ENCODE measurements at places on chromosomes 16 and 17.

GRCh38 chr16:1884889-1885288 is 12.9 kb upstream of the MEIOB start:
- DNase-seq: no peak

DNA sequence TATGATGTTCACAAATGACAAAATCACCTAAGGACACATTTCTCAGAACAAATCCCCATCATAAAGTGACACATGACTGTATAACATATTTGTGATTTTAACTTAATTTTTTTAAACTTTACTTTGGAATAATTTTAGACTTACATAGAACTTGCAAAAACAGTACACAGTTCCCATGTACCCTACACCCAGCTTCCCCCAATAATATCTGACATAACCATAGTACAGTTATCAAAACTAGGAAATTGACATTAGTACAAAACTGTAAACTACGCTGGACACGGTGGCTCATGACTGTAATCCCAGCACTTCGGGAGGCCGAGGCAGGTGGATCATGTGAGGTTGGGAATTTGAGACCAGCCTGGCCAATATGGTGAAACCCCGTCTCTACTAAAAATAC is 24.8 kb downstream of the CDC27 start:
- no peak for DNase-seq

DNA sequence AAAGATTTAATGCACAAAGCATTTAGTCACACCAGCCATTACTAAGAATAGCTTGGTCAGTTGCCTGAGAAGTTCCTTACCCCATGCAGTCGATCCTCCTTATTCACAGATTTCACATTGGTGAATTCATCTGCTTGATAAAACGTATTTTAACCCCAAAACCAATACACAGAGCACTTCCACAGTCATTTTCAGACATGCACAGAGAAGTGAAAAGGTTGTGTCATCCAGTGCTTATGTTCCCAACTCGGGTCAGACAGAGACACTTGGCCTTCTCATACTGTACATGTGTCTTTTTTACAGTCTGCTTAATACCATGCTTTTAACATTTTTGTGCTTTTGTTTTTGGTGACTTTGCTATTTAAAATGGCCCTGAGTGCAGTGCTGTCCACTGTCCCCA is 219.7 kb downstream of the SPECC1 start:
- DNase-seq: no peak

GRCh38 chr16:81096715-81097208 is 567 bp upstream of the GCSH start:
- no peak for DNase-seq

DNA sequence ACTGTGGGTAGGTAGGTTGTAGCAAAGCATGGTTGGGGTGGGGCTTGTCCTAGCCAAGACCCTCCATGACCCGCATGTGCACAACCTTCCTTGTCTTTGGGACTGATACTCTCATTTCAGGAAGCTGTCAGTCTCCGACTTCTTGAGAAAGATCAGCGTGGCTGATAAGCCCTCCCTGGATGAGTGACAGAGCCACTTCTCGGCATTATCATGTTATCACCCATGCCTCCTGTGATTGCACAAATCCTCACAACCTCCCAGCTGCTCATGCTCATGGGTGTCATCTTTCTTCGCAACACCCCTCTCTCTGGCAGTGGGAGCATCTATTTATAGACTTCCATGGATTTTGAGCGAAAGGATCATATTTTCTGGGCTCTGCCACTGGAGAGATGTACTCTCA is 314.2 kb downstream of the FOXL1 start:
- no peak for DNase-seq

DNA sequence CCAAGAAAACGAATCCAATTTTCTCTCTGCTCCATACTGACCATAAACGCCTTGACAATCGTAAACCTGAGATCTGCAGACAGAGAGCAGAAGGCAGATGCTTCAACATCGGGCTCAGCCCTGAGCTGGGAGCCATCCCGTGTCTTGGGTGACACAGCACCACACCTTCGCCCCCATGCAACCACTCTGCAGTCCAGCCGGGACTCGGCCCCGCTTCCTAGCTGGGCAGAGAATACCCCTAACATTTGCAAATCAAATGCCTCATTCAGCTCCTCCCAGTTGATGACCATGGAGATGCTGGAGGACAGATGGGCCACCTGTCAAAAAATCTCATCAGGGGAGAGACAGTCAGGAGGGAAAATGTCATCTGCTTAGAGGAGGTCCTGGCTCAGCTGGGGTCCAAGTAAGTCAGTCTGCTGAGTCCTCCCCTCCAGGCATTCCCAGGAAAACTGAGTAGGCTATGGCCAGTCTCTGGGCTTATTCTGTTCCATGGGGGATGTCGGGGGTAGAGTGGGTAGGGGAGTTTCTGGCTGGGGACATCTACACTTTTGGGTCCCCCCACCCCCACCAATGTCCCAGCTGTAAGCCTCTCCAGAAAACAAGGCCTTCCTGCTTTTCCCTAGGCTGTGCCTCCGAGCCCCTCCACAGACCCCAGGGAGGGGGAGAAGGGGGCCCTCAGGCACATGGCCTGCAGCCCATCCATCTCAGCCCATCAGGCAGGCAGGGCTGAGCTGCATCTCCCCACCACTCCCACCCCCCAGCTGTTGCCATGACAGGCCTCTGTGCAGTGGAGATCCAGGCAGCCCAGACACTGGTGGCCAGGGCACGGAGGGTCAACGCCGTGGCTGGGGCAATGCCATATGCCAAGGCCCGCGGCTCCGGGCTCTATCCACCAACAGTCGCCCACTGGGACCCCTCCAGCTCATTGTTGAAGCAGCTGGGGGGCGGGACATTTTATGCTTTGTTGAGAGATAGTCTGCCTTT is 158.6 kb downstream of the AXIN2 start:
- DNase-seq: no peak

DNA sequence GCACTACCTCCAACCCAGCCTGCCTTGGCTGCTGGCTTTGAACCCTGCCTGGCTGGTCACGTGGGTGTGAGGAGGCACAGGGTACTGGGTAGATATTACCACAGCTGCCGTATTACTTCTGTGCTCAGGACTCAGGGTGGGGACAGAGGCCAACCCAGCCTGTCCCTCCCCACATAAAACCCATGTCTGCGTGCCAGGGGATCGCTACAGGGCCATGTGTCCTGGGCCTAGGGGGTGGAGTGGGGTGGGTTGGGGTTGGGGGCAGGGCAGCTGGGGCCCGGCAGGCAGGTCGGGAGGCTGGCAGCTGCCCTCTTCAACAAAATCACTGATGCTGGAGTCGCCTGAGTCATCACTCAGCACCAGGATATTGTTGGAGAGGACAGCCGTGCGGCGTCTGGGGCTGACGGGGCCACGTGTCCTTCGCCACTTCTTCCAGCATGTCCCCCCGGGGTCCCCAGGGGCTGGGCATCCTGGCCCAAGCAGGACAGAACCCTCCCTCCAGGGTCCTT is 39.7 kb upstream of the PVALEF start:
- no peak for DNase-seq

DNA sequence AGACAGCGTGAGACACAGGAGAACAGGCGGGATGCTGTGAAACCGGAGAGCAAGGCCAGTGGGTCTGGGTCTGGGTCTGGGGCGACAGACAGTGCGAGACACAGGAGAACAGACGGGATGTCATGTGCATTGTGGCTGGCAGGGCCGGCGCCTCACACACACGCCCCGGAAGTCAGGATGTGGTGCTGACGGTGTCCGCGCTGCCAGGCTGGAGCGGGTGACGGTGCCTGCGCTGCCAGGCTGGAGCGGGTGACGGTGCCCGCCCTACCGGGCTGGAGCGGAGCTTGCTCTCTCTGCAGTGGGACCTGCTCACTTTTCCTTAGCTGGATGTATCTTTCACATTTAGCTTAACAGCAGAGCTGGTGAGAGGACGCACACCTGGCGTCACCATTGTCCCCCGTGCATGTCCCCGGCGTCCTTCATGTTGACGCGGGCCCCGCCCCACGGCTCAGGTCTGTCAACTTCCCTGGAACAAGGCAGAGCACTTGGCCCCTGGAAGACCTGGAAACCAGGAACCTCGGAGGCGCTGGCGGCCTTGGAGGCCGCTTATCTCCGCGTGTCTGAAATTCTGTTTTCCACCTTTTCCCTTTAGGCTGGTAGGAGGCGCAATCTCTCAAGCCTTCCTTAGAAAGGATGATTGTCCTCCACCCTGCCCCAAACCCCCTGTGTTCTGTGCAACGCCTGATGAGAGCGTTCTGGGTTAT is 43.0 kb upstream of the ZNF750 start:
- DNase-seq: peak; percentile 49

DNA sequence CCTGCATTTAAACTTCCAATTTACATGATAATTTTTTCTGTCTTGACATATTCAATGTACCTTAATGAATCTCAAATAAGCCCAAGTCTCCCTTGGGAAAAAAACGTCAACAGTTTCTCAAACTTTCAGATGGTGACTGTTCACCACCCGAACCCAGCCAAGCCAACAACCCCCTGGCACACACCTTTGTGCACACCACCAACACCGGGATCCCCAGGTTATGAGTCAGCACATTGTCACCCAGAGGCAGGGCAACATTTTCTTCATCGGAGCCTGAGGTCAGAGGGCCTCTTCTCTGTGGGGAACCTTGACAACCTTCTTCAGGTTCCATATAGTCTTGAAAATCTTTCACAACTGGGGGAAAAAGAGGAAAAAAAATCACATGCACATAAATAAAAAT is 15.5 kb downstream of the DYNC1LI2 start:
- DNase-seq: no peak

DNA sequence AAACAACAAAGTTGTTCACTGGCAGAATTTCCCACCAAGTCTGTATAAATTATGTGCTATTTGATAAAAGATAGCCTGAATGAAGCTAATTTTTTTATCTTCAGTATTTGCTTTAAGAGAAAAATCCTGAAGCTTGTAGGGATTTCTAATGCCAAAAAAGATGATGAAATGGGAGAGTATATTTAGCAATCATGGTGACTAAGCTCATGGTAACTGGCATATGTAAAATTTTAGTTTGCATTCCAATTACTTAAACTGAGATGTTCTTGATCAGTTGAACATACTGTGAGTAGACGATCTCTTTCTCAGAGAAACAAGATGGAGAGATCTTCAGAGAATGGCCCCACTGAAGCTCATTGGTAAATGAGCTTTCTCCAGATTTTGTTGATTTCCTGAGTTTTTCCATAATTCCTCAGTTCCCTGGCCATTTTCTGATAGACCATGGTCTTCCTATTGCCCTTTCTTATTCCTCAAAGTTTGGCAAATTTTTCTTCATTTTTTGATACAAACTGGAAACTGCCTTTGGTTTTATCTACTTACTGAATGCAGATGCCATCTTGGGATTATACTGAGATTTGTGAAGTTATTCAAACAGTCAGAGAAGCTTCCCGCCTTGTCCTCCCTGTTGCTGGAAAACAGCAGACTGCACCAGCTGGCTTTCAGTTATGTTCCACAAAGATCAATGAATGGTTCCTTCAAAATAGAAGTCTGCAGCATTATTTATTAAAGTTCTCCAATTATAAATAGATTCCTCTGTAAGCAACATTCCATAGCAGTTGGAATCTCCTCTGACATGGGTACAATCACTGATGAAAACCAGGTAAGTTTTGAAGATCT is 68.3 kb upstream of the ALOX12 start:
- no peak for DNase-seq

DNA sequence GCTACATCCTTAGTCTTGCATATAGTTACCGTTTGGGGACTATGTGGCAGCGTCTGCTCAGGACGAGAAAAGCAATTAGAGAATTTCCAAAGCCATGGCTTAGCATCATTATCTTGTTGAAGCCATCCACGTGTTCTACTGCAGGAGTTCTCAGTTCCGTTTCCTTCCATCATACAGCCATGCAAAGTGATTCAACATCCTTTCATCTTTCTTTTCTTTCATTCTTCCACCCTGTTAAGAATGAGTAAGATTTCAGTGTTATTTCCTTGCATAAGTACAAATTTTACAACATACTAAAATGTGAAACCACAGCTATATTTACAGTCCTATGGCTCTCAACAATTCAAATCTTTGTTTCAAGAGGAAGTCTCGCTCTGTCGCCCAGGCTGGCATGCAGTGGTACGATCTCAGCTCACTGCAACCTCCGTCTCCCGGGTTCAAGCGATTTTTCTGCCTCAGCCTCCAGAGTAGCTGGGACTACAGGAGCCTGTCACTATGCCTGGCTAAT is 3.8 kb downstream of the MARF1 start:
- DNase-seq: no peak

DNA sequence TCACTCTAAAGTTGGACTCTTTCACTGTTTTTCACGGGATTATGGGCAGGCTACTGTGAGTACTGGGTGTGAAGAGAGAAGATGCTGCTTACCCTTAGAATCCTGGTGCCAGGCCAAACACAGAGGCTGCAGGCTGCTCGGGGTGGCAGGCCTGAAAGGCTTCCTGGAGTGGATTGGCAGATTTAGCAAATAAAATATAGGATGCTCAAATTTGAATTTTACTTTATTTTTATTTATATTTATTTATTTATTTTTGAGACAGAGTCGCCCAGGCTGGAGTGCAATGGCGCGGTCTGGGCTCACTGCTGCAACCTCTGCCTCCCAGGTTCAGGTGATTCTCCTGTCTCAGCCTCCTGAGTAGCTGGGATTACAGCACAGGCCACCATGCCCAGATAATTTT is 14.9 kb upstream of the STAC2 start:
- no peak for DNase-seq

- no peak for DNase-seq
These were observed 307 bp downstream of the CDYL2 start for GRCh38 chr16:80804056-80804525.

DNA sequence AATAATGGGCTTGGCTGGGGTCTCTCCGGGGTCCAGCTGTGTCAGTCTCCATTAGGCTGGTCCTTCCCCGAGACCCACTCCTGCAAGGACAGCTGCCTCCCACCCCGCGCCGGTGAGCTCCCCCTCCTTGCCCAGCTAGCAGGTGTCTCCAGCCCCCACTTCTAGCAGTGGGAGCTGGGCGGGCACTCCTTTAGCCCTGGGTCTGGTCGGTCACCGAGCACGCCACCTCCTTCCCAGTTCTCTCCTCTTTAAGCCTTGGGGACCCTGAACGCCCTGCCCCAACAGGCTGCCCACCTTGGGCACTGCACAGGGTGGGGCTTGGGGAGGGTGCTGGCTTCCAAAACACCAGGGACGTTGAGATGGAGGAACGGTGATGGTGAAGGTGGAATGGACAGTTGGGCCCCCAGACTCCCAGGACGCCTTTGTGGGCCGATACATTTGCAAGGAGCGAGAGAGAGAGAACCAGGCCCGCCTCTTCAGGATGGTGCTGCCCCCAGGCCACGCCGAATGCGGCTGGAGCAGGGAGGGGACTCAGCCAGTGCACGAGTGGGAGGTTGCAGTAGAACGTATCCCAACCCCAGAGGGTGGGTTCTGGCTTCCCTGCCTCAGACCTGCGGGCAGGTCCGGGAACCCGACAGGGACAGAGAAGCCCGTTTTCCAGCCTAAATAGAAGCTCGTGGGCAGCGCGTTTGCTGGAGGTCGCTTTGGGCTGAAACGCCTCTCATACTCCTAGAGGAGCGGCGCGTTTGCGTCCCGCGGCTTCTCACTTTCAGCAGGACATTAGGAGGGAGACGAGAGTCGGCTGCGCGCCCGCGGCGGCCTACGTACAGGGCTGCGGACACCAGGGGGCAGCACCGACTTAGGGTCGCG is 10.7 kb downstream of the TBX2 start:
- DNase-seq: peak; percentile 44

All from stimulated activated CD8-positive, alpha-beta memory T cell treated with anti-CD3 and anti-CD28 coated beads, Interleukin-4, amount 100 ng/mL, for 1 hour (primary cell).